ENCODE measurements at places on chromosomes 5 and 9.

DNA sequence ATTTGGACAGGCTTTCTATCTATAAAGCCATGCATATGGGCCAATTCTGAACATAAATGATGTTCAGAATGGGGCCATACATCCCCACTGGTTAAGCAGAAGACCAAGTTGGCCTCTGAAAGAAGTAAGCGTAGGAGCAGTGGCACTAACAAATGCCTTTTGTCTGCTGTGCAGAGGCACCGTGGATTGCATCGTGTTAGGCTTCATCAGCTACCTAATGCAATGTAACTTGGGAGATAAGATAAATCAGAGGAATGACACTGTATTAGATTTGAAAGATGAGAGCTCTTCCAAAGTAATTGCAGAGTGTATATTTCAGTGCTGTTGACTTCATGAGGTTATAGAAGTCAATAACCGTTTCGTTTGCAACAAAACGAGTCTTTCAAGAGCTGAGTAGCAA lies 148.1 kb downstream of the PARP8 start:
- no peak for DNase-seq

DNA sequence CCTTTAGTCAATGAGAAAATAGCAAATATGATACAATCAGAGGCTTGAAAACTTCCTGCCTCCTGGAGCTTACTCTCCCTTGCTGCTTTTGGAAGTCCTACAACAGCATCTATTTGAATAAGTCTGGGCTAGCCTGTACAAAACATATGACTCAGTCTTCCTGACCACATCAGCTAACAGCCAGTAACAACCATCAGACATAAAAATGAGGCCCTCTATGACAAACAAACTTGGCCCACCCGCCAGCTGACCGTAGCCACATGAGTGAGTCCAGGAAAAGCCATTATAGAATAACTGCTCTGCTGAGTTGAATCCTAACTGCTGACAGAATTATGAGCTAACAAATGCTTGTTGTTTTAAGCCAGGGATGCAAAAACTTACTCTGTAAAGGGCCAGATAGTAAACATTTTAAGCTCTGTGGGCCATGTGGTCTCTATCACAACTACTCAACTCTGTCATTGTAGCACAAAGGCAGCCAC lies 347.6 kb downstream of the PTPRD start:
- DNase-seq, result no peak

DNA sequence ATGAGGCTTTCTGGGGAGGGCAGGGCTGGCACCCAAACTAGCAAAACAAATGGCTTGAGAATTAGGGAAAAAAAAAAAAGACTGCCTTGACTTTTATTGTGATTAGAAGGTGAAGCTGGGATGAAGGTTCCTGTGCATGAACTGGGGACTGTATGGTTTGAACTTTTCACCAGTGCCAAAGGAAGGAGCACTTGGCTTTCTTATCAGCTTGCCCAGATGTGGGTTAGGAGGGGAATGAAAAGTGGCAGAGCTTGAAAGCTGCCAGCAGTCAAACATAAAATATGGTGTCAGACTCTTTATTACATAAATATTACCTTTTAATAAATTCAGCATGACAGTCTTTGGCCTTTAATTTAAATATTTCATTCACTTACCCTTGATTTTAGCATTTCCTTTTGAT lies 182.5 kb downstream of the PSAT1 start:
- no peak for DNase-seq

DNA sequence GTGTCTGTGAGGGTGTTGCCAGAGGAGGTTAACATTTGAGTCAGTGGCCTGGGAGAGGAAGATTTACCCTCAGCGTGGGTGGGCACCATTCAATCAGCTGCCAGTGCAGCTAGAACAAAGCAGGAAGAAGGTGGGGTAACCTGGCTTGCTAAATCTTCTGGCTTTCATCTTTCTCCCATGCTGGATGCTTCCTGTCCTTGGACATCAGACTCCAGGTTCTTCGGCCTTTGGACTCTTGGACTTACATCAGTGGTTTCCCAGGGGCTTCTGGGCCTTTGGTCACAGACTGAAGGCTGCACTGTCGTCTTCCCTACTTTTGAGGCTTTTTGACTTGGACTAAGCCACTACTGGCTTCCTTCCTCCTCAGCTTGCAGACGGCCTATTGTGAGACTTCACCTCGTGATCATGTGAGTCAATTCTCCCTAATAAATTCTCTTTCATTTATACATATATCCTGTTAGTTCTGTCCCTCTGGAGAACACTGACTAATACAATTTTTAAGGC lies 38.1 kb downstream of the PBX3 start:
- no peak for DNase-seq

DNA sequence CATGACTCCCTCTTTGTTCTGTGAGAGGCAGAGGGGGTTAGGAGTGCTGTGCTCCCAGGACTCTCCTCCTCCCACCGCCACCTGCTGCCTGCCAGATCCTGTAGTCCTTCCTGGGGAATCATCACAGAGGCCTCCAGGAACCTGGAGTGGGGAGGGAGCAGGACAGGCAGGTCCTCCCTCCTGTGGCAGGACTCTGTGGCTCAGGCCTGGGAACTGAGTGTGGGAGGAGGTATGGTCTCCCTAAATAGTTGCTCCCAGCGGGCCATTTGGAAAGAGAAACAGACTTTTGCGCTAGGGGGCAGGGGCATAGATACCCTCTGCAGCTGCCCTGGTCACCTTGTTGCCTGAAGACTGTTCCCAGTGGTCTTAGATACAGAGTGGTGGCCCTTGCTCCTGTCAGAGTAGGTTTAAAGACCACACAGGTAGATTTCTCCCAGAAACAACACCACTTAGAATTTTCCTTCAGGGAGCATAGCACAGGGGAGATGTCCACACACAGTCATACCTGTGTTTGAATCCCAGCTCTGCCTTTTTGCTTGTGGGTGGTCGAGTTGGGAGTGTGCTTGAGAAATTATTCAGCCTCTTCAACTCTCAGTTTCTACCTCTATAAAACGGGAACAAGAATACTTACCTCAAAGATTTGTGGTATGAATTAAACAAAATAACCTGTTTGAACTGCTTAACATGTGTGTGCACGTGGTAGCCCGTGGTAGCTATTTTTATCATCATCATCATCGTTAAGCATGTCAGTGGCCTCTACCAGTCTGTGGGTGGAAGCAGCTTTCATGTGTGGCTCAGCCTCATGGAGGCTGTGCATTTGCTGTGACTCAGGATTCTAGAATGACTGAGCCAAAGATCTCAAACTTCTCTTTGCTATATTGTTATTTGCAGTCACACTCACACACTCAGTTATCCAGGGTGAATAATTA lies 55.8 kb downstream of the SLC22A5 start:
- peak; percentile 71 for DNase-seq

GRCh38 chr9:123373447-123373923 lies 17.5 kb downstream of the CRB2 start:
- no peak for DNase-seq

DNA sequence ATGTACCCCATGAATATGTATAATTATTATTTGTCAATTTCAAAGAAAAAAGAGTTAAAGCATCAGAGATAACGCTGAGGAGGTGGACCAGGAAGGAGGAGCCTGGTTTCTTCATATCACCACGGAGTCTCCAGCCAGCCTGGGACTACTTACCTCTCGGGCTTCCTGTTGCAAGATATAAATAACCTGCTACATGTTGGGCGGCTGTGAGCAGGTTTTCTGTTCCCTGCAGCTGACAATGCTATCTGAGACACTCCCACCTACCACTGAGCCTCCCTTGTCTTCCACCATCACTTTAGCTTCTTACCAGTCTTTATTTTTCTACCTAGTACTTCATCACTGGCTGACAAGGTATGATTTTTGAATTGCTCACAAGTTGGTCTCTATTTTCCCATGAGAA lies 102.7 kb upstream of the CPEB4 start:
- DNase-seq, result no peak

DNA sequence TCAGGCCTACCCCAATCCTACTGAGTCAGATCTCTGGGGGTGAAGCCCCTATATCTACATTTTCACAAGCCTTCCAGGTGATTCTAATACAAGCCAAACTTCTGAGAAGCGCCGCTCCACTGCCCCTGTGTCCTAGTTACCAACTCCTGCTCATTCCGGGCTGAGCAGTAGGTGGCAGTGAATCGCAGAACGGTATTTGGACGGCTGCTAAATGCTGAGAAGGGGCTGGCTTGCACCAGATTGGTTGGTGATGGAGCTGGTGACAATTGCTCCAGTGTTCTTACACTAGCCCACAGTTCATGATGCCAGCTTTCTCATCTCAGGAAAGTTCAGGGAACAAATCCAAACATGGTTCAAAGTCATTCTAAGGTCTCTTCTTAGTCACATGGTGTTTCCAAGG lies 31.1 kb upstream of the FGF1 start:
- DNase-seq, result peak; percentile 51

DNA sequence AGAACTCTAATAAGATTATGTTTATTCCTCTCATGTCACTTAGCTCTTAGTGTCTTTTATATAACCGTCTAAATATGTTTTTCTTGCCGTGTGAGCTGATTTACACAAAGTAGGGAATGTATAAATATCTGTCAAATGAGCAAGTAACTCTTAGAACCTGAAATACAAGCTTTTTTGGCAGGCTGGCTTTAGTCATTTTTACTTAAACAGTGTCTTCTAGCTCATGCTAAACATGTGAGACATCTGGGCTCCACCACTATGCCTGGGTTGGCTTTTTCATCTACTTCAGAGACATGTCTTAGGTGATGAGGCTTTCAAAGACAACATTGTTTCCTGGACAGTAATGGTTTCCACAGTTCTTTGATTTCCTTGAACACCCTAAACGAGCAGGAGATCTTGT lies 137.2 kb upstream of the ZNF608 start:
- DNase-seq, result no peak
